Forelimb muscle (tissue), 1 donor: ENCODE measurements at places on chromosomes 2 and 18.

DNA sequence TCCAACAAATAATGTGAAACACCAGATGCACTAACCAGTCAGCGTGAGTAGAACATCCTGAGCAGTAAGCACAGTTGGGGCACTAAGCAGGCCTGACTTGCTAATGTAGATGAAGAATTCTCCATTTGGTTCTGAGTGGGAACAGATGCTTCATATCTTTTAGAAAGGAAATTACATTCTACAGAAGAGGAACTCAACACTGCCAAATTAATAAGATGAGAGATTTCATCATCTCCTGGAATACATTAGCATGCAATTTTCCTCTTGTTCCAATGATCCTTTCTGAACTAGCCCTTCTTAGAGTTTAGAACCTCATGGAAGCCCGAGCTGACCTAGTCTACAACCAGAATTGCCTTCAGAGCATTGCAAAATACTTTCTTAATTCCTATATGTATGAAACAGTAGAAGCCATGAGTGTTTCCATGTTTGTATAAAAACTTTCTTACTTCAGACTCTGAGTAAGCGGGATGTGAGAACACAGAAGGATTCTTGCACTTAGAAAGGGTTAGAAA lies 34.8 kb downstream of the COL5A2 start:
- no peak for DNase-seq

DNA sequence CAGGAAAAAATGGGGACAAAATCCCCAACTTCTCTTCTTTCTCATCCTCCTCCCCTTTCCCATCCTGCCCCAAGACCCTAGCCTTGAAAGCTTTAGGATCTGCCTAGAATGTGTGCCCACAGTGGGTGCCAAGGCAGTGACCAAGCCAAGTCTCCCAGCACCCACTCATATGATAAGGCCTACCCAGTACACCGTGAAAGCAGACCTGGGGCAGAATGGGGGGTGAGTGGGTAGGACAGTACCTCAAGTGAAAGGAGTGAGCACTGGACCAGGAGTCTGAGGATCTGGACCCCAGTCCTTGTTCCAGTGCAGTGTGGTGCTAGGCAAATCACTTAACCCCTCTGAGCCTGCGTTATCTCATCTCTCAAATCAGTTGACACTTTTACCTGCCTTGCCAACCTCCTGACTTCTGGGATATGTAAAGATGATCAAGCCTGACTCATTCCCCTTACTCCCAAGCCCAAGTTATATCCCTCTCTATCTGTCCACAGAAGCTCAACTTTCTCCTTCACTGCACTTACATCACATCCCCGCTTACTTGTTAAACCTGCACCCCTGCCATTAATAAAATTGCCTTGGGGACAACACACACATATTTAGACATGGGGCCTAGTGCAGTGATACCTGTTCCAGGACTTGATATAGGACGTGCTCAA lies 109.7 kb downstream of the ATL2 start:
- no peak for DNase-seq

GRCh38 chr2:101089419-101089818 lies 61.8 kb downstream of the TBC1D8 start:
- DNase-seq: no peak

- DNase-seq: no peak
Observed at GRCh38 chr2:70546376-70546775, 7.2 kb downstream of the TGFA start.

GRCh38 chr2:18626958-18627650 lies 37.7 kb upstream of the NT5C1B start:
- DNase-seq: no peak

DNA sequence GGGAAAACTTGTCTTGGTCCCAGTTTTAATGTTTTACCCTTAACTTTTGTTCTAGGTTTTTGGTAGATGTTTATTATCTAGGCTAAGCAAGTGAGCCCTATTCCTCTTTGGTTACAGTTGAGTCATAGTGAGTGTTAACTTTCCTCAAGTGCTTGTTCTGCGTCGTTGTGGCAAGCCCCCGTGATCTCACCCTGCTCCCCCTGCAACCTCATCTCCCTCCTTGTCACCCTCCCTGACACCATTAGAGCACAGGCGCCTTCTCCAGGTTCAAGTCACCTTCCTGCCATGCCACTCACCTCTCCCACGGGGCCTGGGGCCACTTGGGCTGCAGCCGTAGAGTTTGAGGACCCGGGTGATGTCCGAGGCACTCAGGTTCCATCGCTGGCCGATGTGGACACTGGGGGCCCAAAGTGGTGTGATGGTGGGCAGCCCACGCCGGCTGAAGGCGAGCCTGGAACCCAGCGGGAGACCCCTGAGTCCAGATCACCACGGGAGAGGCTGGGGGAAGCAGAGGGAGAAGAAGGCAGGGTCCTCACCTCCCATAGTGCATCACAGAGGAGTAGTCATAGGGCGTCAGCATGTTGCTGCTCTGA lies 8.7 kb downstream of the ASTL start:
- DNase-seq: no peak

- no peak for DNase-seq
Observed at GRCh38 chr2:233112329-233112728, 52.2 kb downstream of the INPP5D start.

GRCh38 chr2:239175181-239175580 lies 225.6 kb downstream of the HDAC4 start:
- no peak for DNase-seq

DNA sequence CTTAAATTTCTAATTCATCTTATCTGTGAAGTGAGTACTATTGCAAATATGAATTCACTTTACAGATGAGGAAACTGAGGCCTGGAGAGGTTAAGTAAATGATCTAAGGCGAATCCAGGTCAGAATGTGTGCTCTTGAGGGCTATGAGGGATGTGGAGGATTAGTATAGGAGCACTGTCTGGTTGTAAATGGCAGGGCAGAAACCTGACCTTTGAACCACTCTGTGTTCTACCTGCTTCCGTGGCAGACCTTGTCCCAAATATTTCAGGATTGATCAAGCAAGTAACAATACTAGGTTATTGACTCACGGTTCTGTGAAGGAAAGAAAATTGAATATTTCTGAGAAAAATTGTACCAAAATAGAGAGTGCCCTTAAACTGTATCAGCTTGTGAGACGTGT lies 74.7 kb downstream of the PTPRM start:
- DNase-seq: no peak

DNA sequence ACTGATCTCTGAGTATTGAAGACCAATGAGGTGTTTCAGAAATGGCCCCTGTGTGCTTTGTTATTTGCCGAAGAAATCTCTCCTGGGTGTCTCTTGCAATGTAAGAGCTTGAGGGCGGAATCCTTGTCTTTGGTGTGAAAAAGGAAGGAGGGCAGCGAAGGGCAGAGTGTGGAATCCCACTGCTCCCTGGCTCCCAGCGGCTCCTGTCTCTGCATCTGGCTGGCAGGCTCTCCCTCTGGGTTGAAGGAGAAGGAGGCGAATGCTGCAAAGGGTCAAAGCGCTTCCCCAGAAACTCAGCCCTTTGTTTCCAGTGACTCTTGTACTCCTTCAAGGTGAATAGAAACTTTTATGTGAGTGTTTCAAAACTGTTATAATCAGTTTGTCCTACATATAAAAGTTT lies 457.5 kb downstream of the CNTNAP5 start:
- DNase-seq: no peak

- no peak for DNase-seq
Observed at GRCh38 chr2:128452536-128453530, 134.2 kb upstream of the HS6ST1 start.

DNA sequence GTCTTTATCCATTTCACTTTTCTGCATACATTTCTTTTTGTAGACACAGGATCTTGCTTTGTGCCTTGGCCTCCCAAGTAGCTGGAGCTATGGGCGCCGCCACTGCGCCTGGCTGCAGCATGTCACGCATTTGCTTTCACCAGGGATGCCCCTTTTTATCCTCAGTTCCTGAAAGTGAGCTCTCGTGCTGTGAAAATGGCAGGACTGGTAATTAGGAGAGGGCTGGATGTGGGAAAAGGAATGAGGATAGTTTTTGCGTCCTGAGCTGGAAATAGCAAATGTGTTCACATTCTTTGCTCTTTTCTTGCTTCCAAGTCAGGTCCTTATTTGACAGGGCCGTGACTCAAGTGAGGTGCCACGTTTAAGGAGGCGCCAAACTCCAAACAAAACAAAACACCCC lies 104.6 kb downstream of the LDLRAD4 start:
- DNase-seq: no peak

DNA sequence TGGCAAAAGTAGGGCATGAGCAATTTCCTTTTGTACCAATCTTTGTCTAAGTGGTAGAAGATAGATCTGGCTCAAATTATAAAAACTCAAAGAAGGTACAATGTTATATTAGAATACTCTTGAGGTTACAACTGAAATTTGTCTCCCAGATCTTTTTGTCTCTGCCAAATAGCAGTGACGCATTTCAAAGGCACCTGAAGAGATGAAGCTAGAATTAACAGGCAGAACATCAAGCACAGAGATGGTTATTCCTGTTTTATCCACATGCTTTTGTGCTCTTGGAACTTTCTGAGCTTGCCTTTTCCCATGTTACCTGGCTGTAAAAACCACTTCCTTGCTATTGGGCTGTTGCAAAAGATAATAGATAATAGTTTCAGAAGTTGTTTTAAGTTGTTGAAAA lies 74.3 kb downstream of the GREB1L start:
- no peak for DNase-seq

GRCh38 chr2:169349535-169349934 lies 12.8 kb downstream of the LRP2 start:
- no peak for DNase-seq

GRCh38 chr2:85797263-85797660 lies 43.5 kb downstream of the ATOH8 start:
- no peak for DNase-seq

- no peak for DNase-seq
Observed at GRCh38 chr18:3798032-3798431, 348.1 kb downstream of the TGIF1 start.

- no peak for DNase-seq
Observed at GRCh38 chr2:154978710-154979109, 280.2 kb downstream of the KCNJ3 start.

DNA sequence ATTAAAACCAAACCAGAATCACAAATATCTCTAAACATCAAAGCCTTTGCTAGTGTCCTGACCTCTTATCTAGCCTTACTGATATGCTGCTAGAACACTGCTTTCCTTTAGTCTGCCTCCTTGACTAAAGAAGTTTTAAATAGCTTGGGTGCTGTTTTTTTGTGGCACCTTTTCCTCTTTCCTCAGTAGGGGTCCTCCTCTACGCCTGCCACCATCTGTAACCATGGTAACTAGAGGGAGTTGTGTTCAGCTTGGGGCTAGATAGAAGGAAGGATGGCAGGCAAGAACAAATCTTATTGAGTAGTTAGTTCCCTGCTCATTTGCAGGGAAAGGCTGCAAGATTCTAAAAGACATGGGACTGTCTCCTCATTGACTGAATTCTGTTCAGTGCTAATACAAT lies 86.0 kb downstream of the TAF4B start:
- no peak for DNase-seq

DNA sequence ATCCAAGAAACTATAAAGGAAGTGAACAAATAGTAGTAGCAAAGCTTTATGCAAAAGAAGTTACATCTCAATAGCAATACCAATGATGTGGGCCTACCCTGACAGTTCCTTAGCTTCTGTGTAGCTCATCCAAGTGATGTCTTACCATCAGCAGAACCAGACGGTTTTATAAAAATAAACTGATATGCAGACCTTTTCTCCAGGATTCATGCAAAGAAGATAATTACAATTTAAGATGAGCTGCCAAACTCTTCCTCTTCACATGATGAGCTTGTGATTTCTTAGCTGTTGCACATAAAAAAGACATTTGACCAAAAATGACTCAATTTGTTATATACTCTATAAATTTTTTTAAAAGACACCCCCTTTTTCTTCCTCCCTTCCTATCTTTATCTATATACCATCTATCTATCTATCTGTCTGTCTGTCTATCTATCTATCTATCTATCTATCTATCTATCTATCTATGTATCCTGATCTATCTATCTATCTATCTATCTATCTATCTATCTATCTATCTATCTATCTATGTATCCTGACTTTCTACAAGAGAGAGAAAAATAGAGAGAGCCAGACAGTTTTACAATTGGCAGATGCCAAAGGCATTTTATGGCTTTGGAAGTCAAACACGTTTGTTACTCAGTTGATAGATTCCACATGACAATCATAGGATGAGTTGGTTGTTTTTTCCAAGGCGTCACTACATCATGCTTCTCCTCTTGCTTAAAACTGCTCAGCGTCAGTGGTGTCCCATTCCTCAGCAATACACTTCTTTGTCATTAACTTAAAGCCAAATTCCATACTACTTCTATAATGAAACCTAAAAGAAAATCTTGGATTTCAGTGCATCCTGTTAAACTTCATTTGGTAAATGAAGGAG lies 65.9 kb upstream of the ACTR3 start:
- no peak for DNase-seq

- DNase-seq: no peak
Observed at GRCh38 chr2:30234180-30234971, 3.0 kb downstream of the LBH start.

GRCh38 chr2:224062481-224063297 lies 23.6 kb upstream of the SERPINE2 start:
- DNase-seq: no peak

DNA sequence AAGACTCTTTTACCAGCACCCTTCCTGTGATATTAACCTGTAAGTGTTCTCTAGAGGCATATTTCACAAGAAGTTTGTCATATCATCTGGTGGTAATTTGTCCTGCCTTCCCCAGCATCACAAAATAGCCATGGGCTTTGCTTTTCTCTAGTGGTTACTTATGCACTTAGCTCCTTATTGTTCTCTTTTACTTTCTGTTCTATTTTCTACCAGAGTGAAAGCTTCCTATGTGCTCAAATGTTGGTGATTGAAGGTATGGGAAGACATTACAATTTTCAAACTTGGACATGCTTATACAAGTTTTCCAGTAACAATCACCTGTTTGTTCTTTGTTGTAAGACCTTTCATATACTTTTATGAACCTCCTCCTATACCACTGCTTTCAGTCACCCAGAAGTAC lies 87.0 kb upstream of the KCNH7 start:
- DNase-seq: no peak

- no peak for DNase-seq
Observed at GRCh38 chr2:140491876-140492275, 1638.9 kb downstream of the LRP1B start.

DNA sequence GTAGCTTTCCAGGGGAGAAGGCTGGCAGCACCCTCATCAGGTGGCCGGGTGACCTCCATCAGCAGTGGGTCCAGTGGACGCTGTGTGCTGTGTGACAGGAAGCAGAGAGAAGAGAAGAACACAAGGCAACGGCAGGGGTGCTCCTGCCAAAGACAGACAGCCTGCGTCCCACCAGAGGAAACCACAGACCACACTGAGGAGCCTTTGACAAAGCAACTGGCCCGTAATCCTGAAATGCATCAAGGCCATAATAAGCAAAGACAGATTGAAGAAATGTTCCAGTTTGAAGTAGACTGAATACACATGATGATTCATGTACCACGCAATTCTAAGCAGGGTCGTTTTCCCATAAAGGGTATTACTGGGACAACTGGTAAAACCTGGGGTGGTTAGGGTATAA lies 172.4 kb downstream of the FBXO15 start:
- no peak for DNase-seq
